Stimulated activated naive CD4-positive, alpha-beta T cell (primary cell): ENCODE measurements at places on chromosomes 1 and 21.

GRCh38 chr1:246618240-246618808 is 52.1 kb downstream of the CNST start:
- DNase-seq = no peak

DNA sequence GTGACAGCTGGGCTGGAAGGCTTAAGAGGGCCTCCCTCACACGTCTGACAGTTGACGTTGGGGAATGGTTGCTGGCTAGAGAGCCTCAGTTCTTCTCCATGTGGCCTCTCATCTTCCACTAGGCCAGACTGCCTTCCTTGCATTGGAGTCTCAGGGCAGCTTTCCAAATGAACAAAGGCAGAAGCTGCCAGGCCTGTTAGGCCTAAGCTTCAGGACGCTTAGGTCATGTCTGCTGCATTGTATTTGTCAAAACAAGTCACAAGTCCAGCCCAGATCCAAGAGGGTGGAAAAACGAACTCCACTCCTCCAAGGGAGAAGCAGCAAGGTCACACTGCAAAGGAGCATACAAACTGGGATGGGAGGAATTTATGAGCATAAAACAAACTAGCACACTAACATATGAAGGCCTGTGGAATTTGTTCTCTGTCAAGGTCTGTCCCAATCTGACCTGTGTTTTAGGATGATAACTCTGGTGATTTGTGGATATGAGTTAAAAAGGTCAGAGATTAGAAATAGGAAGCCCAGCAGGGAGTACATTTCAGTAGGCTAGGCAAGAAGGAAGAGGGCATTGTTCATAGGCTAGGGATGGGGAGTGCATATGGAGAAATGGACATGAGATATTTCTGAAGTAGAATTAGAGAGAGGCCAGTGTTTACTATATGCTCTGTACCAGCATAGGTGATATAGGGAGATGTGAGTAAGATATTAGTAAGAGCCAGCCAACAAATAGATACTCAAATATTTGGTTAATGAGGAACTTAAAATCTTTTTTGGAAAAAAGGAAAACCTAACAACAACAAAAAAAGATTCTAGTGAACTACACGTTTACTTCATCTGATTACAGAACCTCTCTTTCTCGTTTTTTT is 29.1 kb upstream of the CNN3 start:
- DNase-seq = no peak

DNA sequence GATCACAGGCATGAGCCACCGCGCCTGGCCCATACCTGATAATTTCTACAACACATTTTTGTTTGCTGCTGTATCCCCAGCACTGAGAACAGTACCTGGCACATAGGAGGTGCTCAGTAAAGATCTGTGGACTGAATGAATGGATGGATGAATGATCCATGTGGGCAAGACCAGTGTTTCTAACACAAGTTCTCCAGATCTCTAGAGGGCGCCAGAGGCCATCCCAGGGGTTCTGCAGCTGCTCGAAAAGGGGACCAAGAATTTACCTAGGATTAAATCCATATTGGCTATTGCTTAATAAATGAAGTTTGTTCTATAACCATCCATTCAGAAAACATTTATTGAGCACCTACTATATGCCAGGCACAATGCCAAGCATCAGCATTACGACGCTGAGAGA is 167.7 kb downstream of the ACTL8 start:
- DNase-seq = no peak

DNA sequence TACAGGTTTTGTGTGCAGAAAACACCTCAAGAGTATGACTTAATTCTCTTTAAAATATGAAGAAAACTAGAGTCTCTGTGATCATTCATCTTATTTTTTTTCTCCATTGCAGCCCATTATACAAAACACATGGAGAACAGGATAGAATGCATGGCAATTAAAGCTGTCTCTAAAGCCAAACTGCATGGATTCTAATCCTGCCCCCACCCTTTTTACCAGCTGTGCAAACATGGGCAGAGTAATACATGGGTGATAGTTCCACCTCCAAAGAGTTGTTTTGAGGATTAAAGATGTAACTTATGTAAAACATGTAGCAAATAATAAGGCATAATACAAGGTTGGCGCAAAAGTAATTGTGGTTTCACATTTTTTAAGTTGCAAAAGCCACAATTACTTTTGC is 114.4 kb downstream of the CLEC20A start:
- no peak for DNase-seq

GRCh38 chr1:244294599-244295224 is 157.0 kb downstream of the ADSS2 start:
- no peak for DNase-seq

GRCh38 chr1:168097921-168098528 is 38.7 kb downstream of the GPR161 start:
- no peak for DNase-seq

GRCh38 chr1:159483501-159483900 is 44.0 kb downstream of the OR10J1 start:
- no peak for DNase-seq

DNA sequence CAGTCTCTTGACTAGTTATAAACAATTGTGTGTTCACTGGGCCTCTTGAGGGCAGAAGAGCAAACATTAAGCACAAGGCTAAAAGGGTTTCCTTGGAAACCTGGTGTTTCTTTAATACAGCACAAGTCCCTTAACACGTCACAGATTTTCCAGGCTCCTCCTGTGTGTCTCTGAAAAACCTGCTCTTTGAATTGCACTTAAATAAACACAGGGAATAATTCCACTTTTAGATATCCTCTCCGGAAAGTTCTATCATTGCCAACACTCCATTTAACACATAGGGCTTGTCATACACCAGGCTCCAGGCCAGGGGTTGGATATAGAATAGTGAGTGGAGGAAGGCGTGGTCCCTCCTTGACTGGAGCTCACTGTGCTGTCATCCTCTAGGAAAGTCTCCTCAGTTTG is 442.6 kb downstream of the DSCAM start:
- DNase-seq = no peak

- DNase-seq = no peak
Observed at GRCh38 chr21:21606041-21606440, 607.8 kb downstream of the NCAM2 start.

- DNase-seq = no peak
Observed at GRCh38 chr21:45979651-45980050, 1.9 kb upstream of the COL6A1 start.

DNA sequence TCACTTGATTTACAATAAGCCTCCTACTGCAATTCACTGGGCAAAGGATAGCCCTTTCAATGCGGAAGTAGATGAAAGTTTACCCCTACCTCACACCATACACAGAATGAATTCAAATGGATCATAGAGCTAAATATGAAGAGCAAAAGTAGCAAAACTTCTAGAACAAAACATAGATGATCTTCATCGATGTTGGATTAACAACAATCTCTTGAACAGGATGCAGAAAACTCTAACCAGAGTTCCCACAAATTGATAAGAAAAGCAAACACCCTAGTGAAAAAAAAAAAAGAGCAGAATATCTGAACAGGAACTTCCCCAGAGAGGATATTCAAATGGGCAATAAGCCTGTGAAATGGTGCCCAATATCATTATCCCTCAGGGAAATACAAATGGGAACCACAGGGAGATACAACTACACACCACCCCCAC is 1.9 kb upstream of the UBASH3A start:
- no peak for DNase-seq

GRCh38 chr1:175600721-175601440 is 142.5 kb downstream of the TNR start:
- DNase-seq = no peak

GRCh38 chr1:210232511-210233215 is at the start of gene SERTAD4:
Gene SERTAD4 (plus strand): TSS chr1:210232796. CDS start chr1:210237961, 5,165 bp downstream.
- DNase-seq = no peak

DNA sequence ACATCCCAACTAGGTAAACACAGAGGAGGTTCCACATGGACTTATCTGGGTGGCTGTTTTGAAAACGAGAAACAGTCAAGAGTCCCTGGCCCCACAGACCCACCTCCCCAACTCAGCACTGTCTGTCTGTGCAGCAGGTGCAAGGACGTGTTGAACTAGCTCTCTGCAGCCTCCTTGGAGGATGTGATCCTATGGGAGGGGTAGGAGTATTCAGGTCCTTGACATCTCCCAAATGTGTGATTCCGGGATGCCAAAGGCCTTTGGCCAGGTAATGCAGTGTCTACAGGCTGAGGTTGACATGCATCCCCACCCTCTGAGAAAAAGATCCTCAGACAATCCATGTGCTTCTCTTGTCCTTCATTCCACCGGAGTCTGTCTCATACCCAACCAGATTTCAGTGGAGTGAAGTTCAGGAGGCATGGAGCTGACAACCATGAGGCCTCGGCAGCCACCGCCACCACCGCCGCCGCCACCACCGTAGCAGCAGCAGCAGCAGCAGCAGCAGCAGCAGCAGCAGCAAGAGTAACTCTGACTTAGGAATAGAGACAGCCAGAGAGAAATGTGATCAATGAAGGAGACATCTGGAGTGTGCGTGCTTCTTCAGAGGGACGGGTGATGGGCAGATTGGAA is 151.6 kb upstream of the CAMK1G start:
- DNase-seq = no peak

DNA sequence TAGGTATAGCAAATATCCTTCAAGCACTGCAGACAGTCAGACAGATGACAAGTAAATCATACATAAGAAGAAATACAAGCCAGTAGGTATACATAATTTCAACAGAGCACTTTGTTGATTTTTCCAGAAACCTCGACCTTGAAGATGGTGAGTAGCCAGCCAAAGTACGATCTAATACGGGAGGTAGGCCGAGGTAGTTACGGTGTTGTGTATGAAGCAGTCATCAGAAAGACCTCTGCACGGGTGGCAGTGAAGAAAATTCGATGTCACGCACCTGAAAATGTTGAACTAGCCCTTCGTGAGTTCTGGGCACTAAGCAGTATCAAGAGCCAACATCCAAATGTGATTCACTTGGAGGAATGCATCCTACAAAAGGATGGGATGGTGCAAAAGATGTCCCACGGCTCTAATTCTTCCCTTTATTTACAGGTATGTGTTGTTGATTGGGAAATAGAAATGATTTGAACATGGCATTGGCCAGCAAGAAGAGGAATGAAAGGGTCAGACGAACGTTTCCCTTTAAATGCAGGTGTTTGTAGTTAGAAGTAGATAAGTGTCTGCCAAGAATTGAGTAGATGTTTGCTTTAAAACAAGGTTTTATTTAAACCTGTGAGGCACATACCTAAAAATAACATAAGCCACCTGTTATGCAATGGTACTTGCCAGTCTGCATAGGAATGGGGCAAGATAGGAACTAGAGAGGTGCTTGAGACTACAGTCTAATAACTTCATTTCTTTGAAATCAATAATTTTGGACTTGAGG is 2.7 kb downstream of the PDIK1L start:
- no peak for DNase-seq

DNA sequence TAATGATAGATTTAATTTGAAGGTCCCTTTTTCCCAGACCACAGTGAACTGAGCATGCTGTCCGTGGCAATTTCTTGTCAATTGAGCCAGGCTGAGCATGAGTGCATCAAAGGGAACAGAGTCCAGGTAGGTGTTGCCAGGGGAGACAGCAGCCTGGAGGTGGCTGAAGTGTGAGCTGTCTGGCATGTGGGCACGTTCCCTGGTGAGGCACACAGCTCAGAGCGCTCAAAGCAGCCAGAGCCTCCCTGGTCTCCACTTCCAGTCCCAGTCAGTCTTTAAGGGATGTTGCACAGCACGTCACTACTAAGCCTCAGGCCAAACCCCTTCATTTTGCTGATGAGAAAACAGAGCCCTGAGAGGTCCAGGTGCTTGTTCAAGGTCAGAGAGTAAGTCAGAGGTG is 251.4 kb downstream of the MATN1 start:
- DNase-seq = no peak

GRCh38 chr1:182599339-182599738 is 4.8 kb downstream of the RGS16 start:
- no peak for DNase-seq

- no peak for DNase-seq
Observed at GRCh38 chr1:180609643-180610555, 21.9 kb upstream of the XPR1 start.

DNA sequence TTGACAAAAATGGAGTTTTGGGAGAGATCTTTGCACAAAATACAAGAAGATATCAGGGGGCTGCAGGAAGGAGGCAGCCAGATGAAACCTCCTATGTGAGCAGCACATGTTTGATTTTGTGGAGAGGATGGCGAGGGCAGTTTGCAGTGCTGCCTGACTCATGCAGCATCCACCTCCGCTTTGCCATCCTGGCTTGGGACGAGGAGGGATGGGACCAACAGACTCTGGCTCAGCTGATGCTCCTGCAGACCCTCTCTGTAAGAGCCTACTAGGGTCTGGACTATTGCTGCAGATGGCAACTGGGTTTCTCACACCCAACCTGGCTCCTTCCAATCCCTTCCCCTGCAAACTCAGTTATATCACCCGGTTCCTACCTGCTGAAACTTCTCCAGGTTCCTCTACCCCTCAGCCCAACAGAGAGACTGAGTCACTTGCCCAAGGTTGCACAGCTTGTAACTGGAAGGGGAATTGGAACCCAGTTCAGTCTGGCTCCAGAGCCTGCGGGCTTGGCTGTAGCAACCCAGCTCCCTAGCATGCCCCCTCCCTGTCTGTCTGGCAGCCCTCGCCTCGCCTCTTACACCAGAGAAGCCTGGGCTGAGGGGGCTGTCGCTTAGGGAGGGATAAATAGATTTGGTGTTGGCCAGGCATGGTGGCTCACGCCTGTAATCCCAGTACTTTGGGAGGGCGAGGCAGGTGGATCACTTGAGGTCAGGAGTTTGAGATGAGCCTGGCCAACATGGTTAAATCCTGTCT is 205.8 kb downstream of the PTPRU start:
- DNase-seq = no peak

- DNase-seq = no peak
Observed at GRCh38 chr1:69766431-69767180, 198.9 kb downstream of the LRRC7 start.
